ENCODE measurements at places on chromosomes 13 and 19.

- no peak for DNase-seq
These were observed 1.7 kb upstream of the RPS5 start for GRCh38 chr19:58385313-58385890.

DNA sequence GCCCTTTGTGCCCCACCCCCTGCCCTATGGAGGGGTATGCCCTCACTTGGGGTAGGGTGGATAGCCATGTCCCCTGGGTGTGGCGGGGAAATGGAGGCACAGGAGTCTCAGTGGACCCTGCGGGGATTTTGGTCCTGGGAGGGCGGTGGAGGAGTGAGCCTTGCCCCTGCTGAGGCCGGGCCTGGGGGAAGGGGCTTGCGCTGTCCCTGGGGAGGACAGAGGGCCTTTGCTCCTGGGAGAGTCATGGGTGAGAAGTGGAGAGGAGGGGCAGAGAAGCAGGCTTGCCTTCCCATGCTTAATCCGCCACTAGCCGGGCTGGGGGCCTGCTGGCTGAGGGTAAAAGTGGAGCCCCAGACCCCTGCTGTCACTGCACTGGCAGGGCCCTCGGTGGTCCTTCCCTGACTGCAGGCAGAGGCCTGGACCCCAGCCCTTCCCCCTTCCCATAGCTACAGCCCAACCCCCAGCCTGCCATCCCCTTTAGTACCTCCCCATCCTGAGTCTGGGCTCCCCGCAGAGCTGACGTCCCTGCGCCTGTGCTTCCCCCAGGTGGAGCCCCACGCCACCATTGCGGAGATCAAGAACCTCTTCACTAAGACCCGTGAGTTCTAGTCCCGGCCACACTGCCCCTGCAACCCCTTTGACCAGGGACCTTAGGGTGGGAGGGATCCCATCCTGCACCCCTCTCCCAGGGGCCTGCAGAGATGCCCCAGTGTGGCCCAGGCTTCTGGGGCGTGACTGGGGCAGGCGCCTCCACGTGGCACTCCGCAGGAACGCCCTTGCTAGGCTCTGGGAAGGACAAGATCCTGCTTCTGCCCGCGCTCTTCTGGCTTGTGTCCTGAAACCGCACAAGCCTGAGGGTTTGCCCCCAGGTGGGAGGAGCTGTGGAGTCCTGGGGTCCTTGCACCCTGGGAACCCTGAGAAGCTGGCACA is 8.9 kb downstream of the NDUFB7 start:
- DNase-seq = no peak

- DNase-seq = peak; percentile 80
These were observed 2.3 kb upstream of the STRN4 start for GRCh38 chr19:46748325-46749109.

DNA sequence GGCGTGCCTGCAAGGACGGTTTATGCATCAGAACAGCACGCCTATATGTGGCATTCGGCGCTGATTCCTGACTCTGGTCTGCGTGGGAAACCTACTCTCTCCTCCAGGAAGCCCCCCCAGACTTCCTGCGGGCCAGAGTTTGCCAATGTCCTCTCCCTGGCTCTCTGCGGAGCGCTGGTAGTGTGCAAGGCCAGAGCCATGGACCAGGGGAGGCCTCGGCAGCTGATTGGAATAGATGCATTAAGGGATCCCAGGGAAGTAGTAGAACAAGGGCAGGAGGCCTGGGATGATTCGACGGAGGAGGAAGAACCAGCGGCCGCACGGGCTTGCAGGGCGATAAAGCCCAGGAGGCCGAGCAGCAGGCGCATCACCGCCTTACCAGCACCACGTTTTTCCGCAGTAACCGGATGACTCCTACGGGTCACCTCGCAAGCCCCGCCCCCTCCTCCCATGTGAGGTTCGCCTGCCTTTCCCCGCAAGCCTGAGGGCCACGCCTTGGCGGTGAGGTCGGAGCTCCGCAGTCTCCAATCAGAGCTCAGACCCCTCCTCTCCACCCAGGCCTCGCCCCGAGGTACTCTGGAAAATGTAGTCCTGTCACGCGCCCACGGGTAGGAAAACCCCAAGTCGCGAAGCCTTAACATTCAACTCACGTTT is 5.0 kb downstream of the CLEC11A start:
- peak; percentile 87 for DNase-seq

DNA sequence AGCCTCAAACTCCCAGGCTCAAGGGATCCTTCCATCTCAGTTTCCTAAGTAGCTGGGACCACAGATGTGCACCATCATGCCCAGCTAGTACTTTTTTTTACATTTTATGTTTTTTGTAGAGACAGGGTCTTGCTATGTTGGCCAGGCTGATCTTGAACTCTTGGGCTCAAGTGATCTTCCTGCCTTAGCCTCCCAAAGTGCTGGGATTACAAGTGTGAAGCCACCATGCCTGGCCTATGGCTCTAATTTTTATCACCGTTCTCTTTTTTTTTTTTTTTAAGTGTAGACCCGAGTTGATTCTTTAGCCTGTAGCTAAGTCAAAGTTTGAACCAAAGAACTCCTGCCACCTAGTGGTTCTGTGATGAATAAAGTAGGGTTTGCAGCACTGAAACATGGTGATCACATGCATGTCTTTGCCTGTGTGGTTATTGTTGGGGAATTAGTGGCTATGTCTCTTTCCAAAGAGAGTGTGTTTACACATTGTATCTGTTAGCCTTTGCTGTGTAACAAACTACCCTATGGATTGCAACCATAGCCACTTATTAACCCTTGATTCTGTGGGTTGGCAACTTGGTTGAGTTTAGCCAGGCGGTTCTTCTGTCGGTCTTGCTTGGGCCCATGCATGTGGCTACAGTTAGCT is 11.6 kb downstream of the NFILZ start:
- DNase-seq = no peak

GRCh38 chr13:40438022-40438680 is 228.3 kb downstream of the FOXO1 start:
- no peak for DNase-seq

GRCh38 chr19:45881082-45881908 is 4.6 kb downstream of the IRF2BP1 start:
- DNase-seq = no peak

DNA sequence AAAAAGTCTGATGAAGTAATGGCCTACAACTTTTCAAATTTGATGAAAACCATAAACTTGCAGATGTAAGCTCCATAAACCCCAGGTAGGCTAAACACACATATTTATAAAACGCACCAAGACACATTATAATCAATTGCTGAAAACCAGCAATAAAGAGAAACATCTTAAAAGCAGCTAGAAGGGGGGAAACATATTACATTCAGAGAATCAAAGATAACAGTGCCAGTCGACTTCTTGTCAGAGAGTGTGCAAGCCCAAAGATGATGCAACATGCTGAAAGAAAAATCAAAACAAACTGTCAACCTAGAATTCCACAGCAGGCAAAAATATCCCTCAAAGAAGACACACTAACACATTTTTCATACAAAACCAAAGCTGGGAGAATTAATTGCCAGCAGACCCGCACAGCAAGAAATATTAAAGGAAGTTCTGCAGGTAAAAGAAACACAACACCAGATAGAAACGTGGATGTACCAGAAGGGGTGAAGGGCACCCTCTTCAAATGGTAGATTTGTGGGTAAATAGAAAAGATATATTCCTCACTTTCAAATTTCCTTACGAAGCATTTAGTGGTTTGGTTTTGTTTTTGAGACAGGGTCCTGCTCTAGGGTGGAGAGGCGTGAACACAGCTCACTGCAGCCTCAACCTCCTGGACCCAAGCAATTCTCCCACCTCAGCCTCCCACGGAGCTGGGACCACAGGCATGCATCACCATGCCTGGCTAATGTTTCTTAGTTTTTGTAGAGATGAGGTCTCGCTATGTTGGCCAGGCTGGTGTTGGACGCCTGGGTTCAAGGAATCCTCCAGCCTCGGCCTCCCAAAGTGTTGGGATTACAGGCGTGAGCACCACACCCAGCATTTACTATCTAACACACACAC is 16.5 kb upstream of the ATP1A3 start:
- no peak for DNase-seq

DNA sequence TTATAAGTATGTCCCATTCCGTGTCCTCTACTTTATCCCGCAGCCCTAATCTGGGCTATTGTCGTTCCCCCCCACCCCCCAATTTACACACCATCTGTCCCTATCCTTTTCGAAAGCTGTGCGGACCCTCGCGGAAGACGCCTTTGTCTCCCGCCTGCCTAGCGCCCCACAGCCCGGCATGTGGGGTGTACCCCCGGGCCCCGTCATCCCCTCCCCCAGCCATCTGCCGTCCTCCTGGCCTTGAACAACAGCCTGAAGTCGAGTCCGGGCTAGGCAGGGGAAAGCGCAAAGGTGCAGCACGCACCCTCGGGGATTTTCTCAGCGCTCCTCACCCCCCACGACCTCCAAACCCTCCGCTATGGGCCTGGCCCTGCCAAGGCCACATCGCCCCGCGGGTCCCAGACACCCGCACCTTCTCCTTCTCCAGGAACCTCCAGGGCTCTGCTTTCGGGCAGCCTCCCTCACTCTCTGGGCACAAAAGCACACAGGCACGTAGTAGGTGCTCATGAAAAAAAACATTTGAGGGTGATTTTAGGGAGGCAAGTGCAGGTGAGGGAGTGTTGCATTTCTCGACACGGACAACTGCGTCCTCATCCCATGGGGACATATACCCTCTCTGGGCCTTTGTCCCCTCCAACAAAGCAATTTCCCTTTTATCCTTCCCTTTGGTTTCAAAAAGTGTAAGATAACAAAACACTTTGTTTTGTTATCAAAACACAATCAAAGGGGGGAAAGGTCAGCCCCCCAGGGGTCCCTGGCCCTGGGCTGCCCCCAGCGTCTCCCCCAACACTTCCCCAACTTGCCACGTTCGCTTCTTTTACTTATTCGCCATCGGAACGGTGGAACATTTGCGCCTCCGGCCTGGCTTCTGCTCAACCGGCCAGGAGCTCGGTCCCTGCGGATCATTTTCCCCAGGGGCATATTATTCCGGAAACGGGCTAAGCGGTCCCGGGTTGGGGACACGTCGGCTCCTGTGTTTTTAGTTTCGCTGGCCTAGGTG is 16.4 kb downstream of the CCDC124 start:
- no peak for DNase-seq

DNA sequence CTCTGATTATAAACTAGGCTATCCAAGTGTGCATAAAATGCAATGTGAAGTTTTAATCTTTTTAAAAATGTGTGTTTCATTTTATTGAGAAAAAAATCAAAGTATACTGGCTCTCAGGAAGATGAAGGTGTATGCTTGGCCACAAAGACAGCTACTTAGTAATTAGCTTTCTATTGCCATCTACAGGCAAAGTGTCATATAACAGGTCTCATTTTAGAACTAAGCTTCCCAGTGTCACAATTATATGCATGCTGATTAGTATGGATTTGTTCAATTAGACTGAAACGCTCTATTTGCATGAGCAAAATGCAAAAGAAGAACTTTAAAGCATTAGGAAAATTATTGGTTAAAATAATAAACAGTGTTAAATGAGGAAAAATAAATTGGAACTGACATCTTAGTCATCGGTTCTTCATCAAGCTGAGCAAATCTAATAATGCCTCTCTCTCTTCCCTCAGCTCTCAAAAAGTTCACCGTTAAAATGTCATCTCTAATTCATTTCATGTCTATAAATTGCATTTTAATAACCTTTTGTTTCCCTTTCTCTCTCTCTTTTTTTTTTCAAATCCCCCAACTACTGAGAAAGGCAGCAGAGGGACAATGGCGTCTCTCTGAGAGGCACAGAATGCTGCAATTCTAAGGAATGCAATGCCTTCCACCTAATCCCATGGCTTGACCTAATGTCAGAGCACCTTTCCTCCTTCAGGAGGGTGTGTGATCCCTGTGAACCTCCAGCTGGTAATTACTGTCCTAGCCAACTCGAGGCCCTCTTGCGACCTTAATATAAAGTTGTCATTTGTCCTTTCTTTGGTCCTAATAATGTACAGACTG is 313.1 kb upstream of the MAB21L1 start:
- no peak for DNase-seq

- no peak for DNase-seq
These were observed 11.2 kb upstream of the F2RL3 start for GRCh38 chr19:16877581-16877980.

GRCh38 chr19:13778847-13779246 is 4.6 kb downstream of the C19orf53 start:
- DNase-seq = no peak

DNA sequence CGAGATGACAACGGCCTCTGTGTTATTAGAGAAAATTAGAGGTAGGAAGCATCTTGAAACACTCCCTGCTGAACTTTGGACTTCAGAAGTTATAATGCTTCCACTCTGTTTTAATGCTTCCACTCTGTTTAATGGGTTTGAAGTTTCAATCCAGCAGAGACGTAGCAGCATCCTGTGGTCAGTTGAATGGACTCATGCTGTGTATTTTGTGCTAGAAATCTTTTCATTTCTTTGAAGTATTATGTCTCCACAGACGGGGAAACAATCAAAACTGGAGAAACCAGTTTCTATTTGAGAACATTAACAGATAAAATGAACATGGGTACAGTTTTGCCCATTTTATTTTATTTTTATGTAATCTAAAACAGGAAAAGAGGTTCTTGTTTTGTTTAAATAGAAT is 1736.2 kb downstream of the SLITRK5 start:
- no peak for DNase-seq

DNA sequence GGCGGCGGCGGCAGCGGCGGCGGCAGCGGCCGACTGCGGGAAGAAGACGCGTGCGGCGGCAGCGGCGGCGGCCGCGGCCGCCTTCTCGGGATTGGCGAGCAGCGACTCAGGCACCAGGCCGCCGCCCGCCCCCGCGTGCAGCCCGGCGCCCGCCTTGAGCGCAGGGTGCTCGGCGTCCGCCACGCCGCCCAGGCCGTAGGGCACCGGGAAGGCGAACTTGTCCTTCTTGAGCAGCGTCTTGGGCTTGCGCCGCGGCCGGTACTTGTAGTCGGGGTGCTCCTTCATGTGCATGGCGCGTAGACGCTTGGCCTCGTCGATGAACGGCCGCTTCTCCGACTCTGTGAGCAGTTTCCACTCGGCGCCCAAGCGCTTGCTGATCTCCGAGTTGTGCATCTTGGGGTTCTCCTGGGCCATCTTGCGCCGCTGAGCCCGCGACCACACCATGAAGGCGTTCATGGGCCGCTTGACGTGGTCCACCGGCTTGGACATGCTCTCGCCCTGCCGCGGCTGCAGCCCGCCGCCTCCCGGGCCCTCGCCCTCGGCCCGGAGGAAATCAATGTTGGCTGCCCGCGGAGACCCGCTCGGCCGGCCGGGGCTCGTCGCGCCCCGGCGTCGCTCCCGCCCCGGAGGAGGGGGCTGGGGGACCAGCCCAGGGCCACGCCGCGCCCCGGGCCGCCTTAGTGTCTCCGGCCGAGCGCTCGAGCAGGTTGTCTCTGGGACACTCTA is 621 bp downstream of the SOX21 start:
- no peak for DNase-seq

DNA sequence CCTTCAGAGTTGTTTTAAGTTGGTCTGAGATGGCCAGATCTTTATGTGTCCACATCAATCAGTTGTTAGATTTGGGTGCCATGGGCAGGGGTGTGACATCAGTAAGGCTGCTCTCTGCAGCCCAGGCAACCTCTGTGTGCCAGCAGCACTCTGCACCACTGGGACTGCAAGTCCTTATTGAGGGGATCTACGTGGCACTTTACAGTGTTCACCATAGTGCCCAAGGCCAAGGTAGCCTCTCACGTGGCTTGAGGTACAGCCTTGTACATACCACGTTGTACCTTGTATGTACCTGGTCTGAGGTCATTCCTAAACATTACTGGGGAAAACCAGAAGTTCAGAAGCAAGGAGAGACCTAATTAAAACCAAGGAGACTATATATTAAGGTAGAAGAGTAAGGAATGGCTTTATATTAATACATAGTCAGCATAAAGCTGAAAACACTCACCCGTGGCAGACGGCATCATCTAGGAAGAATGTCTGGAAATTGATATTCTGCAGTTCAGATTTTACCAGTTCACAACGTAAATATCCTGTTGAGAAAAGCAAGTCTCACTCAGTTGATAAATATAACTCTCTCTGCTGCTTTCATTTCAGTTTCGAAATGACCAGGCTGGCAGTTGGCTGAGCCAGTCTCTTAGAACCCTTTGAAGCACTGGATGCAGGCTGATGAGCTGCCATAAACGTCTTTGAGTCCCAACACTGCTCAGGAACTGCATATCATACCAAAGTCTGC is 128.8 kb downstream of the ZDHHC20 start:
- no peak for DNase-seq

Data from activated CD8-positive, alpha-beta memory T cell treated with anti-CD3 and anti-CD28 coated beads, Interleukin-2, amount 50 U/mL, for 4 hours (primary cell).